ENCODE measurements at places on chromosomes 5 and 9. TPM values are rescaled to one million over a fixed set of nuclear protein-coding genes. Genes with fewer than 3 reads are reported as not detected.

Gene NUTM2F
- total RNA-seq = not detected

Gene TNFSF8
- total RNA-seq = not detected

Gene HMCN2
- total RNA-seq = under 0.01 TPM

Gene ACTBL2
- under 0.01 TPM for total RNA-seq

Gene KCNV2
- not detected for total RNA-seq

Gene FABP6
- not detected for total RNA-seq

Gene TRIM36
- under 0.01 TPM for total RNA-seq

Gene SH3RF2
- total RNA-seq = 1.2 TPM

Gene CDC20B
- not detected for total RNA-seq

Gene SLC6A7
- total RNA-seq = not detected

DNA sequence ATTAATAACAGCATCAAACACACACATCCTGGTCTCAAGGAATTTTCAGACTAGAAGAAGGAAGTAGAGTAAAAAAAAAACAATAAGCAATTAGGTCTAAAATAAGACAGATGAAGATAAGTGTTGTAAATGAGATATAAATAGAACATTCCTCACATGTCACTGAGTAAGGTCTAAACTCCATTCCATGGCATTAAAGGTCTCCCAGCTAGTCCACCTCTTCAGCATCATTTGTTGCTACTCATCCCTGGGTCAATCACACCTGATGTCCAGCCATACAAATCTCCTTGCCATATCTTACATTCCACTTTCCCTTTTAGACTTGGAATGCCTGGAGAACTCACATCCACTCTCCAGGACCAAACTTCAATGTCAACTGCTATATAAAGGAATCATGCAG lies 214.1 kb upstream of the KLF4 start:
- H3K36me3 ChIP-seq = no peaks in the 10 kb centered on the region
- no peak overlapping the region for H3K27ac ChIP-seq
- DNase-seq = no peak
- no peaks in the 10 kb centered on the region for H3K27me3 ChIP-seq
- peaks cover 8% of the 10 kb centered on the region for H3K4me1 ChIP-seq

GRCh38 chr5:55608595-55609349 lies 74.0 kb upstream of the PLPP1 start:
- H3K36me3 ChIP-seq = no peaks in the 10 kb centered on the region
- no peak overlapping the region for H3K4me3 ChIP-seq
- no peak overlapping the region for H3K27ac ChIP-seq

- H3K4me1 ChIP-seq = no peaks in the 10 kb centered on the region
- H3K4me3 ChIP-seq = no peak overlapping the region
- no peaks in the 10 kb centered on the region for H3K36me3 ChIP-seq
- DNase-seq = peak; percentile 95
- H3K27me3 ChIP-seq = no peaks in the 10 kb centered on the region
Measured at GRCh38 chr5:59193616-59194319, 610.9 kb downstream of the RAB3C start.

- no peaks in the 10 kb centered on the region for H3K27me3 ChIP-seq
- no peaks in the 10 kb centered on the region for H3K4me1 ChIP-seq
- no peak overlapping the region for H3K4me3 ChIP-seq
- peak; percentile 85 for DNase-seq
Measured at GRCh38 chr5:135332519-135333150, 66.4 kb downstream of the MACROH2A1 start.

GRCh38 chr9:86469476-86470250 lies 115.5 kb upstream of the TUT7 start:
- no peaks in the 10 kb centered on the region for H3K4me1 ChIP-seq
- H3K27ac ChIP-seq = no peak overlapping the region
- no peak overlapping the region for H3K4me3 ChIP-seq

- H3K4me1 ChIP-seq = no peaks in the 10 kb centered on the region
- H3K36me3 ChIP-seq = no peaks in the 10 kb centered on the region
- no peak overlapping the region for H3K4me3 ChIP-seq
- DNase-seq = no peak
- no peaks in the 10 kb centered on the region for H3K27me3 ChIP-seq
Measured at GRCh38 chr5:181040631-181040945, 522 bp downstream of the BTNL9 start.

DNA sequence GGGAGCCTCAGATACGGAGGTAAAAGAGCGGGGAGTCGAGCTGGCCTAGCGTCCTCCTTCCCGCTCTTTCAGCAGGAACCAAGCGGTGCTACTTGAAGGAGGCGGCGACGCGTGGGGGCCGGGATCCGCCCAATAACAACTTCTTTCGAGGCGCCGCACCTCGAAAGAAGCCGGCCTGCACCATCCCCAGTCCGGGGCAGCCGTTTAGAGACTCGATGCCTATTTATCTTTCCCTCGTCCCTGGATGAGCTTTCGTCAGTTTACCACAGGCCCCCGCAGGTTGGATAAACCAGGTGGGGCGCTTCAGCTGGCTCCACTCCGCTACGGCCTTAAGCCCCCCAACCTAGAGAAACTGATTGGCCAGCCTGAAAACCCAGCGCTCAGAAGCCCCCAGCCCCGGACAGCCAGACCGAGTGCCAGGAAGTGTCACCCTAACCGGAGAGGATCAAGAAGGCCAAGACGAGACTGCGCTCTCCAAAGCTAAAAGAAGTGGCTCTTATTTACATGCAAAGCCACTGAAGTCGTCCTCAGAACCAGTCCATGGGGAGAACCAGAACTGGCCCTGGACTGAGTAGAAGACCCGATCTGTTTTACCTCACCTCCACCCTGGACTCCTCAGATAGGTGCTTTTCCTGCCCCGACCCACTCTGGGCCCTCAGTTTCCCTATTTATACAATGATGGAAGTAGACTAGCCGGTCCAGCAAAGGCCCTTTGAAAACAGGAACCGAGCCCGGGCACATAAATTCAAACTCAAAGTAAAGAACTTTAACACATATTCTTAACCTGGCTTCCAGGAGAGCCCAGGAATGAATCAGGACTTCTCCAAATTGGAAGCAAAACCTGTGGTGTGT lies 1.4 kb downstream of the HAND1 start:
- H3K36me3 ChIP-seq = no peaks in the 10 kb centered on the region
- H3K4me3 ChIP-seq = no peak overlapping the region
- peaks cover 97% of the 10 kb centered on the region for H3K27me3 ChIP-seq
- no peak for DNase-seq
- H3K4me1 ChIP-seq = no peaks in the 10 kb centered on the region
- no peak overlapping the region for H3K27ac ChIP-seq

DNA sequence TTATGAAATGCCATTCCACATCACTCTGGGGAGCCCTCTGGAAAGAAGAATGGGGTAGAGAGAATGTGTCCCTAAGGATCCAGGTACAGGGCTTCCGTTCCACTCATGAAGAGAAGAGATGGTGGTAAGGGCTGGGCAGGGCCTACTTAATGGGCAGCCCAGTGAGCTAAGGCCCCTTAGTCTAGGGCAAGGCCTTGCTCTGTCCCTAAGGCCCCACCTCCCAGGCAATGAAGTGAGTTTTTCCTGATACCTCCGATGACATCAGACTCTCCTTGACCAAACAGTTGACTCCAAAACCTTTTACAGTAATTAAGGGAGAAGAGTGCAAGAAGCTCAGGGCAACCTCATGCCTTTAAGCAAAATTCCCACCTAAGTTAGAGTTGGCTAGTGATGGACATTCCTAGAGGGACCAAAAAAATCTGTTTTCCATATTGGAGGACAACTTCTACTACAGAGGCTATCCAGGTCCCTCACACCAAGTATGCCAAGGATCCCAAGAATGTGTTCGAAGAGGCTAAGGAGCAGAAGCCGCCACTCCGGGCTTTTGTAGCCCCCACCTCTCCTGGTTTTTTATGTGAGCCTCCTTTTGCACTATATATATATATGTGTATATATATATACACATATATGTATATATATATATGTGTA lies 5.9 kb downstream of the KLF9 start:
- no peak for DNase-seq
- peaks cover 26% of the 10 kb centered on the region for H3K4me1 ChIP-seq
- no peak overlapping the region for H3K4me3 ChIP-seq
- no peaks in the 10 kb centered on the region for H3K27me3 ChIP-seq
- peak overlapping the region; percentile 86 for H3K27ac ChIP-seq

GRCh38 chr5:84272771-84273516 lies 111.7 kb downstream of the EDIL3 start:
- H3K4me3 ChIP-seq = no peak overlapping the region
- H3K4me1 ChIP-seq = no peaks in the 10 kb centered on the region
- H3K27ac ChIP-seq = no peak overlapping the region

DNA sequence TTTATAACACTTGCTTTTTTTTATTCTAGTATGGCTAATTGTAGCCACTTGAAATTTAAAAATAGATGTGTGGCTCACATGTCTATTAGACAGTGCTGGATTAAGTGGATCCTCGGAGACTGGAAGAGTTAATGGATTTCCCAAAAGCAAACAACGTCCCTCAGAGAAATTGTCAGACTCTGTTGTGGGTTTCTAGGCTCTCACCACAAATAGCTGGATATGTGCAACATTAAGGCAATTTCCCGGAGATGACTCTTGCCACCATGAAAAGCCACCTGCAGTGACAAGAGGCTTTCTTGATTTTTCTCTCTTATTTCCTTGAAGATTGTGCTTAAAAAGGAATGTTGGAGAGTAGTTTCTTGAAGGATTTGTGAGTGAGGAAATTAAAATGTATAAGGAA lies 43.2 kb downstream of the TMEM167A start:
- no peak overlapping the region for H3K4me3 ChIP-seq
- no peak overlapping the region for H3K27ac ChIP-seq
- DNase-seq = no peak

DNA sequence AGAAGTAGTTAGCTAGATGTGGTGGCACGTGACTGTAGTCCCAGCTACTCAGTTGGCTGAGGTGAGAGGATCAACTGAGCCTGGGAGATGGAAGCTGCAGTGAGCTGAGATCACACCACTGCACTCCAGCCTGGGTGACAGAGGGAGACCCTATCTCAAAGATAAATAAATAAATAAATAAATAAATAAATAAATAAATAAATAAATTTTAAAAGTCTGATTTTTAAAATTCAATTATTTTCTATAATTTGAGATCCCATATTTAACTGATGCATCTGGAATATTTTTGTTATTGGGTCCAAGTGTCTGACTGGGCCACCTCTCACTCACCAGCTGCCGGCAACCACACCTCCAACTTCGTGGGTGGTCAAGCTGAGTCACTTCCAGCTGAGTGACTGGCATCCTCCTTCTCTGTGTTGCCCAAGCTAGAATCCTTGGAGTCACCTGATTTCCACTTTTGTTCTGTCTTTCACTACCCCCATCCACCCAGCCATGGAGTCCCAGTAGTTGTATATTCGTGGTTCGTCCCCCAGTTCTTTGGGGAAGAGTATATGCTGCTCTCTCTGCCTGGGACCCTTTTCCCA lies 70.9 kb downstream of the EGFLAM start:
- no peak overlapping the region for H3K4me3 ChIP-seq
- no peaks in the 10 kb centered on the region for H3K36me3 ChIP-seq
- no peak overlapping the region for H3K27ac ChIP-seq
- DNase-seq = peak; percentile 6
- H3K27me3 ChIP-seq = no peaks in the 10 kb centered on the region
- no peaks in the 10 kb centered on the region for H3K4me1 ChIP-seq

GRCh38 chr5:31617867-31618266 lies 21.1 kb upstream of the PDZD2 start:
- no peak overlapping the region for H3K4me3 ChIP-seq
- H3K36me3 ChIP-seq = no peaks in the 10 kb centered on the region
- H3K4me1 ChIP-seq = no peaks in the 10 kb centered on the region
- H3K27ac ChIP-seq = no peak overlapping the region
- no peak for DNase-seq

DNA sequence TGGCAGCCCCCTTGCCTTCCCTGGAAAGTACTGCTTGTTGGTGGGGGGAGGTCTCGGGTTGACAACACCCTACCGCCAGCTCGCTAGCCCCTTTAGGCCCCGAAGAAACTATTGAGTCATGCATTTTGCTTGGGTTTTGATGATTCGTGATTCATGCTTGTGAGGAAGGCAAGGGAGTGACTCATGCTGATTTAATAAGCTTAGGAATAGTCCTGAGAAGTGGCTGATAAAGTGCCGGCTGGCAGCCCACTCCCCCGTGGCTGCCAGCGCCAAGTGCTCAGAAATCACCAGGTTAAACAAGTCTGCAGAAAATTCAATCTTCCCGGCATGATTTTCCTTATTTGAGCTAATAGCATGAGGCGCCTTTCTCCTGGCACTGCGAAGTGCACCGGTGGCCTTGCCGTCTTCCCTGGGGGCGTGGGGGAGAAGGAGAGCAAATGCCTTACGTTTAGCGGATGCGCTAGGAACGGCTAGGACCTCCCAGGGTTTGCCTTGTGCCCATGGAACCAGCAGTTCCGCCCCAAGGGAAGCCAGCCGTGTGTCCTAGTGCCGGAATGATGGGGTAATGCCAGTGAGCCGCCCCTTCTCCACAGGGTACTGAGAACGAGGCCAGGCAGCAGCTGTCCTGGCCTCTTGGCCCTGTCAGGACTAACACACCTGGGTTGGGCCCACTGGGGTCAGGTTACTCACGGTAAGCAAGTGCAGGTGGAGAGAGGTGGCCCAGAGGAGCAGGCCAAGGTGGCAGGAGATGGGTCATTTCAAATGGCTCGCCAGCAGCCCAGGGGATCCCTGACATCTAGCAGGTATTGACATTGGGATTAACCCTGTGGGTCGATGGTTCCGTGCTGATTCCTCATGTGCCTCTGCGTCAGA lies 151.9 kb downstream of the MACROH2A1 start:
- H3K27ac ChIP-seq = peak overlapping the region; percentile 53
- H3K4me1 ChIP-seq = peaks cover 35% of the 10 kb centered on the region
- H3K4me3 ChIP-seq = no peak overlapping the region
- H3K36me3 ChIP-seq = no peaks in the 10 kb centered on the region
- H3K27me3 ChIP-seq = no peaks in the 10 kb centered on the region

GRCh38 chr5:54492178-54492577 lies 25.4 kb upstream of the SNX18 start:
- H3K27ac ChIP-seq = no peak overlapping the region
- no peaks in the 10 kb centered on the region for H3K27me3 ChIP-seq
- H3K36me3 ChIP-seq = no peaks in the 10 kb centered on the region
- no peak for DNase-seq
- H3K4me1 ChIP-seq = no peaks in the 10 kb centered on the region

GRCh38 chr5:15995341-15996052 lies 184.1 kb downstream of the MARCHF11 start:
- peak; percentile 39 for DNase-seq
- peaks cover 3% of the 10 kb centered on the region for H3K4me1 ChIP-seq
- H3K4me3 ChIP-seq = no peak overlapping the region
- H3K36me3 ChIP-seq = no peaks in the 10 kb centered on the region
- H3K27ac ChIP-seq = no peak overlapping the region

- no peaks in the 10 kb centered on the region for H3K4me1 ChIP-seq
- H3K27ac ChIP-seq = no peak overlapping the region
- DNase-seq = no peak
- no peaks in the 10 kb centered on the region for H3K27me3 ChIP-seq
Measured at GRCh38 chr5:3827624-3828023, 232.0 kb downstream of the IRX1 start.

GRCh38 chr9:11894136-11894535 lies 799.0 kb upstream of the TYRP1 start:
- H3K4me1 ChIP-seq = no peaks in the 10 kb centered on the region
- DNase-seq = no peak
- H3K4me3 ChIP-seq = no peak overlapping the region
- H3K27ac ChIP-seq = no peak overlapping the region

DNA sequence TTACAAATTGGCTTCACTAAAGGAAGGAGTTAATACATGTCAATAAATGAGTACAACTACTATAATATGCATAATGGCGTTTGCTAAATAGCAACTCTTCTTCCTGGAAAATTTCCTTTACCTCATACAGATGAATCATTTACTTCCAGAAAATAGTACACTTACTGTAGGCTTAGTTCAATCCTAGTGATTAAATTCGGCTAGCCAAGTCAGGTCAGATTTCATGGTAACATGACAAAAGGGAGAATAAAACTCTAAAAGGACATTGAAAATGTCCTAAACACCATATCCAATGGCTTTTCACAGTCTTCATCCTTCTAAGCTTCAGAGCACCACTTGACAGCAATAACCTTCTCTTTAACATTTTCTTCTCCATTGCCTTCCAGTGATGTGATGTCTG lies 42.1 kb upstream of the ZFAND5 start:
- H3K27ac ChIP-seq = no peak overlapping the region
- no peak overlapping the region for H3K4me3 ChIP-seq
- no peaks in the 10 kb centered on the region for H3K27me3 ChIP-seq
- no peaks in the 10 kb centered on the region for H3K36me3 ChIP-seq
- no peak for DNase-seq

Measured in fibroblast of lung (primary cell).